ENCODE measurements at places on chromosomes 3 and 15. TPM values are rescaled to one million over a fixed set of nuclear protein-coding genes. Genes with fewer than 3 reads are reported as not detected.

Gene GOLGA6A
- not detected for total RNA-seq

- H3K4me1 ChIP-seq, result no peaks in the 10 kb centered on the region
- H3K36me3 ChIP-seq, result no peaks in the 10 kb centered on the region
- no peak overlapping the region for H3K27ac ChIP-seq
Measured at GRCh38 chr3:29408676-29409075, 127.8 kb downstream of the RBMS3 start.

DNA sequence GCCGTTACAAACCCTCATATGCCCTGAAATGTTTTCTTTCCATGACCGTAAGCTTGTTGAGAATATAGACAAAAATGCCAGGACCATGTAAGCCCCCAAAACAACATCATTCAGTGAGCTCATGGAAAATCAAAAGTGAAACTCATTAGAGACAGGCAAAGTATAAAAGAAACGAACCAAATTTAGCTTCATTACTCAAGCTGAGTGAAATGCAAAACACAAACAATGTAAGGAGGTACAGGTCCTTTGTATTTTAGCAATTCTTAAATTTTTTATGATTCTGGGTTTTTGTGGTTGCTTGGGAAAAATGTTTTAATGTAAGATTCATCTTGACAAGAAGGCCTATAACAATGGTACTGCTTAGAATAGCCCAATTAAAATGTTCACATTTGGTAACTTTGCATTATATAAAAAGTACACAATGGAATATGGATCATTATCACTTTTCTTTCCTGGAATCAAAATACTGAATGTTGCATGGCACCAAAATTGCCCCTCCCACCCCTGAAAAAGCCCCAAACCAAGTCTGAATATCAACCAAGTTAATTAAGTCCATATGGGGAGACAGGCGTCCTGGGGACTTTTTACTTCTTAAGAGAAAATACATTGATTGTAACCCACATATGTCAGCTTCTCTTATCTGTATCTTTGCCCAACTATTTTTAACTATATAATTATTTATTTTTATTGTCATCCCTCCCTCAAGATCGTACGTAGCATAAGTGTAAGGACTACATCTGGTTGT, 247.7 kb upstream of the CDIN1 start:
- H3K27me3 ChIP-seq, result no peaks in the 10 kb centered on the region
- no peak for DNase-seq
- H3K4me3 ChIP-seq, result no peak overlapping the region
- H3K36me3 ChIP-seq, result no peaks in the 10 kb centered on the region
- H3K27ac ChIP-seq, result peak overlapping the region; percentile 2

DNA sequence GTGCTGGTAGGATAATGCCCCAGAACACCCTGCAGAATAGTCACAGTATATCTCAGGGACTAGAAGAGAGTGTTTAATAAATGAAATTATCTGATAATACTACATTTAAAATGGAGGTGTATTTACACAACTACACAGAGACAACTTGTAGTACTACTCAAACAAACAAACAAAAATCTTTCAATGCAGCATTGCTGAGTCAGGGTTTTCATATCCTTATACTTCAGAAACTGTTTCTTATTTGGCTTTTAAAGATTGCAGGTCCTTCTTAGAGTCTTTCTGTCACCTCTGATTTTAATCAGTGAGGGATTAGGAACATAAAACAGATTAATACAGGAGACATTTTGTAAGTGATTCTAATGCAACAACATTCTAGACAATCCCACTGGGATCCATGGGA, 57.4 kb downstream of the EPHA3 start:
- DNase-seq, result no peak
- H3K36me3 ChIP-seq, result no peaks in the 10 kb centered on the region
- no peak overlapping the region for H3K27ac ChIP-seq
- H3K4me1 ChIP-seq, result no peaks in the 10 kb centered on the region

- H3K36me3 ChIP-seq, result no peaks in the 10 kb centered on the region
- no peaks in the 10 kb centered on the region for H3K4me1 ChIP-seq
- H3K27ac ChIP-seq, result no peak overlapping the region
- peak; percentile 26 for DNase-seq
- no peak overlapping the region for H3K4me3 ChIP-seq
Measured at GRCh38 chr3:158792709-158793108, 9.1 kb upstream of the MFSD1 start.

All from hepatocyte (in vitro differentiated cells).